ENCODE measurements at places on chromosomes 5 and 9.

- no peak for DNase-seq
These were observed 19.2 kb downstream of the OBP2B start for GRCh38 chr9:133189826-133190225.

DNA sequence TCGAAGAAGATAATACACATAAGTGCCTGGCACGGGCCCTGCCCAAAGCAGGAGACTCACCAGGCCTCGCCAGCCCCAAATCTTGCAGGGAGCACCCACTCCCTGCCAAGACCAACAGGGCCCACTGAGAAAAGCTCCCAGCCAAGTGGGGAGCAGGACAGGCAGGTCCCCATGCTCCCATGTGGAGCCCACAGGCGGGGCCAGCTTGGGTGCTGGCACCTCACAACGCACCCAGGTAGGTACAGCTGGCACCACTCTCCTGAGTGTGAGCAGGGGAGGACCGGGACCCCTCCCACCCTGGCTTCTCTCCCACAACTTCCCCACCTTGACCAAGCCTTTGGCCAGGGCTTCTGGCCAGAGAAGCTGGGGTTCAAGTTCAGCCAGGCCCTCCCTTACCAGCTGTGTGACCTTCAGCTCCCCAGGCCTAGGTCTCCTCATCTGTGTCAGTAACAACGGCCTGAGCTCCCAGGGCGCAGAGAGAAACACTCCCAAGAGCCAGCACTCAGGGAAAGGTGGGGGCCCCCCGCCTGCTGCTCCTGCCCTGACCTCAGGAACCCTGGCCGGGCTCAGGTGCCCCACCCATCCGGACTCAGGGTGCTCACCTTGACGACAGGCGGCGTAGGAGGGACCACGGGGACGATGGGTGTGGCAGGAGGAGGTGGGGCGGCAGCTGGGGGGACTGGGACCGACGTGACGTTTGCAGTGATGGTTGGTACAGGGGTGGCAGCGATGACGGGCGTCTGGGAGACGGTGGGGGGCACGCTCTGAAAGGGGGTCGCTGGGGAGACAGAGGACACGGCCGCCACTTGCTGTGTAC is 17.8 kb downstream of the BRD3 start:
- no peak for DNase-seq

DNA sequence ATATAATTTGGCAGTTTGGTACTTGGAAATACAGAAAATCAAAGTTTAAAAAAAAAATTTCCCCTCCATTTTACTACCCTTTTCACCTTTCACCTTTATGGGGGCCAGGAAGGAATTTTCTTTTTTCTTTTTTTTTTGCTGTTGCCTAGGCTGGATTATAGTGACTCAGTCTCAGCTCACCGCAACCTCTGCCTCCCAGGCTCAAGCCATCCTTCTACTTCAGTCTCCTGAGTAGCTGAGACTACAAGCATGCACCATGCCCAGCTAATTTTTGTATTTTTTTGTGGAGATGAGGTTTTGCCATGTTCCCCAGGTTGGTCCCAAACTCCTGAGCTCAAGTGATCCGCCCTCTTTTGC is 9.1 kb downstream of the CHMP5 start:
- DNase-seq: no peak

DNA sequence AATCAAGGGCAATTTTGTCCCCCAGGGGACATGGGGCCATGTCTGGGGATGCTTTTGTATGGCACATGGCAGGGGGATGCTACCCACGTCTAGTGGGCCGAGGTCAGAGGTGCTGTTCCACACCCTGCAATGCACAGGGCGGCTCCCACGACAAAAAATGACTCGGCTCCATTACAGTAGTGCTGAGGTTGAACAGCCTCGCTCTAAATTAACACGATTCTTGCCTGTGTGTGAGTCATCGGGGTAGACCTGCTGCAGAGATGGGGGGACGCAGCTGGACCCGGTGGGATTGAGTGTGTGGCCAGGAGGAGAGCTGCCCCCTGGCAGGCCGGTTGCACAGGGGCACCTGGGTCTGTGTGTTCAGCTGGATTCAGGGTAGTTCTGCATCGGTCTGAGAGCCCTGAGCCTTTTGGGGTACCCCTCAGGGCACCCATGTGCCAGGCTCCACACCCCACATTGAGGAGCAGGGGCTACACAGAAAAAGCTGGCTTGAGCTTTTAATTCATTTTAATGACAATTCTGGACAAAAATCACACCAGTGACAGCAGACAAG is 20.0 kb upstream of the COL5A1 start:
- DNase-seq: no peak

DNA sequence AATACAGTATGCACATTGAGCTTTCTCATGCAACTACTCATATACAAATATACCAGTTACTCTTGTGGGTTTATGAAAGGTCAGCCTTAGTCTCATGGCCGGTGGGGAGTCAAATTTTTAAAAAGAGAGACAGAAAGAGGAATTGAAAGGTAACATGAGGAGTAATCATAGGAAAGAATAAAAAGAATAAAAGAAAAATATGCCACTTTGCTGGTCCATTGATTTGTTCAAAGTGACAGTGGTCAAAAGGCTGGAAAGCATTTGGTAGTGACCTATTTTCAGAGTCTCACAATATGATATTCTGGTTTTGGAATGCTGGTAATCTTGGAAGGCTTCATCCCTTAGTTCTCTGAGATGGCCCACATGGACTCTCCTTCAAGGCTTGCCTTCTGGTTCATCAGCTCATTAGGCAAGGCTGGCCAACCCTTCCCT is 67.0 kb downstream of the ZNF366 start:
- DNase-seq: no peak

GRCh38 chr9:108637340-108637739 is 218.4 kb downstream of the ACTL7B start:
- no peak for DNase-seq
